ENCODE measurements at places on chromosomes 2 and 18. TPM values are rescaled to one million over a fixed set of nuclear protein-coding genes. Genes with fewer than 3 reads are reported as not detected.

The SFT2D3 gene
- 8.4 TPM for total RNA-seq

DNA sequence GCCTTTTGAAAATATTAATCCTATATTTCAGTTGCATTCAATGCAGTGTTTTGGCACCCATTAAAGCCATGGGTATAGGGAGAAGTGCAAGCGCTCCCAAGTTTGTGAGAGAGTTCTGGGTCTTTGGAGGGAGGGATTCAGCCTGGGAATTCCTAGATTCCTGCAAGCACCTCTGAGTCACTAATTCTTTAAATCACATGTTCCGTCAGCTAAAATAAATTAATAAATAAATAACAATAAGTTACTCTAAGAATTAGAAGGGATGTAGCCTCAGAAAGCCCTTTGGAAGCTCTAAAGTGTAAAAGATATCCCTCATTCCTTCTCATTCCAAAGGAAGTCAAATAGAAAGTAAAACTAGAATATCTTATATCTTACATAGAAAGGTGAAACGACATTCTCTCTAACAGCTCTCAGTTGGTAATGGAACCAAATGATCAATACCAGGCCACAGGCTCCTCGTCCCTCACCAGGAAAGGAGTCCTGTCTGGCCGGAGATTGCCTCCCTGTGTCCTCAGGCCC, 222.4 kb upstream of the RBBP8 start:
- no peaks in the 10 kb centered on the region for H3K36me3 ChIP-seq
- H3K27me3 ChIP-seq = no peaks in the 10 kb centered on the region
- peak overlapping the region; percentile 35 for H3K27ac ChIP-seq
- DNase-seq = no peak
- H3K4me1 ChIP-seq = peaks cover 13% of the 10 kb centered on the region
- peak overlapping the region; percentile 52 for H3K4me3 ChIP-seq

DNA sequence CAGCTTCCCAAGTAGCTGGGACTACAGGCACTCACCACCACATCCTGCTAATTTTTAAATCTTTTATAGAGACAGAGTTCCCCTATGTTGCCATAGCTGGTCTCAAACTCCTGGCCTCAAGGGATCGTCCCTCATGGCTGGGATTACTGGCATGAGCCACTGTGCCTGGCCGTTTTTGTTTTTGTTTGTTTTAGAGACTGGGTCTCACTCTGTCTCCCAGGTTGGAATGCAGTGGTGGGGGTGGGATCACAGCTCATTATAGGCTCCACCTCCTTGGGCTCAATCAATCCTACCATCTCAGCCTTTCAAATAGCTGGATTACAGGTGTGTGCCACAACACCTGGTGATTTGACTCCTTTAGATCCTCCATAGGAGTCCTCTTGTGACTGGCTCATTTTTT, 19.5 kb upstream of the ZDBF2 start:
- H3K27me3 ChIP-seq = no peaks in the 10 kb centered on the region
- no peaks in the 10 kb centered on the region for H3K4me1 ChIP-seq
- no peaks in the 10 kb centered on the region for H3K36me3 ChIP-seq
- DNase-seq = no peak
- H3K4me3 ChIP-seq = no peak overlapping the region
- H3K27ac ChIP-seq = no peak overlapping the region

The STK16 gene
- 39.6 TPM for total RNA-seq

DNA sequence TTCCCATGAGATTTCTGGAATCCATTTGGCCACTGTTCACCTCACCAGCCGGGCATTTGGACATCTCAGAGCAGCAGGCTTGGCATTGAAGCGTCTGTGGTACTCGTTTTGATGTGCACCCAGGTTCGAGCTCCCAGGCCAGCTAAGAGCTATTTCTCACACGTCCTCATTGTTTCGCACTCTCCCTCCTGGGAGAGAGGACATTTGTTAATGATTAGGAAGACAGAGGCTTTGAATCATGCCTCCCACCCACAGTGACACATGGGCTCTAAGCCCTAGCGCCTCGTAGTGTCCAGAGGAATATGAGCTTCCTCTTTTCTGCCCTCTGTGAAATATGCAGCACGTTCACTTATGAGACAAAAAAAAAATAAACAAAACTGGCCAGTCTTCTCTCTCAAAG, 361.8 kb downstream of the RND3 start:
- no peaks in the 10 kb centered on the region for H3K36me3 ChIP-seq
- H3K27me3 ChIP-seq = no peaks in the 10 kb centered on the region
- no peak overlapping the region for H3K27ac ChIP-seq

- no peaks in the 10 kb centered on the region for H3K36me3 ChIP-seq
- DNase-seq = no peak
Observed at GRCh38 chr18:76657911-76658470, 162.9 kb upstream of the ZNF516 start.

- no peak overlapping the region for H3K27ac ChIP-seq
- no peak for DNase-seq
- peaks cover 27% of the 10 kb centered on the region for H3K27me3 ChIP-seq
- no peaks in the 10 kb centered on the region for H3K36me3 ChIP-seq
Observed at GRCh38 chr2:238670111-238670585, 177.7 kb upstream of the TWIST2 start.

- no peak overlapping the region for H3K27ac ChIP-seq
- H3K27me3 ChIP-seq = no peaks in the 10 kb centered on the region
- DNase-seq = no peak
- no peaks in the 10 kb centered on the region for H3K4me1 ChIP-seq
Observed at GRCh38 chr2:159175927-159176326, 110.6 kb downstream of the WDSUB1 start.

GRCh38 chr18:24731981-24732380, 271.5 kb downstream of the HRH4 start:
- H3K4me1 ChIP-seq = no peaks in the 10 kb centered on the region
- peaks cover 5% of the 10 kb centered on the region for H3K27me3 ChIP-seq
- DNase-seq = no peak
- H3K27ac ChIP-seq = no peak overlapping the region
- H3K36me3 ChIP-seq = no peaks in the 10 kb centered on the region

The ADAM23 gene
- total RNA-seq = 8.9 TPM

The TNFAIP6 gene
- not detected for total RNA-seq

DNA sequence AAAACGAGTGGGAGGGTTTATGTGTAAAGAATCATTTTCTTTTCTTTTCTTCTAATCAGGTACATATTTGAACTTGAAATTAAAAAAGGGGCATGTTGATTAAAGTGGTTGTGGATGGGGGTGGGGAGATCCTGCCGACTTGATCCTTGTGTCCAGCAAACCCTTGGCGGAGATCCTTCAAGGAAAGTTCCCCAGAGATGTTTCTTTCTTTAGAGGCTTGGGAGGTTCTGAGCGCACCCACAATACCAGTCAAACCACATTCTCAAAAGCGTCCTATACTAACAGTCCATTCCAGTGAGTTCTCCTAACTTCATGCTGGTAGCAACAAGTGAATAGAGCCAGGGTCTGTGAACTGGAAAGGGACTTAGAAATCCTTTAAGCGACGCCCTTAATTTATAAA, 49.2 kb downstream of the MYCN start:
- DNase-seq = no peak
- H3K27me3 ChIP-seq = peaks cover 90% of the 10 kb centered on the region

- H3K27me3 ChIP-seq = no peaks in the 10 kb centered on the region
- no peak for DNase-seq
- no peaks in the 10 kb centered on the region for H3K36me3 ChIP-seq
- H3K4me1 ChIP-seq = no peaks in the 10 kb centered on the region
Observed at GRCh38 chr2:186717320-186718007, 23.6 kb downstream of the FAM171B start.

The DCDC2C gene
- total RNA-seq = not detected

The HRH4 gene
- 0.18 TPM for total RNA-seq

The FLACC1 gene
- total RNA-seq = 0.75 TPM
